ENCODE measurements at places on chromosomes 13 and 19. TPM values are rescaled to one million over a fixed set of nuclear protein-coding genes. Genes with fewer than 3 reads are reported as not detected.

ANKRD10 gene
- total RNA-seq, result 97.8 TPM

DNA sequence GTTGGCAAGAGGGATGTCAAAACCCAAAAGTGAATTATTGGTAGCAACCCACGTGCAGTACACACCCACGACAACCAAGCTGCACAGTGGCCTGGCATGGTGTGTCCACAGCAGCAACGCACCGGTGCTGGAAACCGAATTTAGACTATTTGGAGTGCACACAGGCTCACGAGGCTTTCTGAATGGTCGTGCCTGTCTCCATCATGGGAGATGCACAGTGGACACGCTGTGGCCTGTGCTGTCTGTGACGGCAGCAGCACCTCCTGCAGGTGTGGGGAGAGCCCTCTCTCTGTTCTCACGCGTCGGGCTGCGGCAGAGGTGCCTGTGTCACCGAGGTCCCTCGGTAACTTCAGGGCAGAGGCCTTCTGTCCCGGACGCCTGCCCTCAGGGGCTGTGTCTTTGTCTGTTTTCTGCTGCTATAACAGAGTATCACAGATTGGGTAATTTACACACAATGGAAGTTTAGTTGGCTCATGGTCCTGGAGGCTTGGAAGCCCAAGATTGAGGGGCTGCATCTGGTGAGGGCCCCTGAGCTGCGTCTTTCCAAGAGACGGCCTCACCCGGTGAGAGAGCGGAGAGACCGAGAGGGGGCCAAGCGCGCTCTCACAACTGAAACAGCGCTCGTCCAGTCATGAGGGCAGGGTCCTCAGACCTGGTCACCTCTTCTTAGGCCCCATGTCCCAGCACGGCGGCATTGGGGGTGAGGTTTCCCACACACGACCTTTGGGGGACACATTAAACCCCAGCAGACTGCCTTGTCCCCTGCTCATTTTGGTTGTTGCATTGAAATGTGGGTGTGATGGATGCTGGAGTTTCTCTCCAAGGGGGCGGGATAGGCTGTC lies 9.1 kb upstream of the MCF2L start:
- no peaks in the 10 kb centered on the region for H3K4me1 ChIP-seq
- no peak overlapping the region for H3K4me3 ChIP-seq
- no peaks in the 10 kb centered on the region for H3K27me3 ChIP-seq
- DNase-seq, result no peak
- H3K27ac ChIP-seq, result no peak overlapping the region
- no peaks in the 10 kb centered on the region for H3K36me3 ChIP-seq

GRCh38 chr19:1769645-1769985 lies 16.3 kb downstream of the ONECUT3 start:
- no peaks in the 10 kb centered on the region for H3K4me1 ChIP-seq
- H3K27me3 ChIP-seq, result peaks cover 66% of the 10 kb centered on the region
- DNase-seq, result no peak

DNA sequence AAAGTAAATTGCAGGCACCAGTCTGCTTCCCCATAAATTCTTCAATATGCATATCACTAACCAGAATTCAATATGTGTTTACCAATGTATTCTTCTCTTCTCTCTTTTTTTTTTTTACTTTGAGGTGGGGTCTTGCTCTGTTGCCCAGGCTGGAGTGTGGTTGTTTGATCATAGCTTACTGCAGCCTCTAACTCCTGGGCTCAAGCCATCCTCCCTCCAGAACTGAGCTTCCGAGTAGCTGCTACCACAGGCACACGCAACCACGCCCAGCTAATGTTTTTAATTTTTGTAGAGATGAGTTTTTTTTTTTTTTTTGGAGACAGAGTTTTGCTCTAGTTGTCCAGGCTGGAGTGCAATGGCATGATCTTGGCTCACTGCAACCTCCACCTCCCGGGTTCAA lies 16.8 kb downstream of the LTBP4 start:
- peaks cover 32% of the 10 kb centered on the region for H3K36me3 ChIP-seq
- no peak for DNase-seq
- peaks cover 31% of the 10 kb centered on the region for H3K4me1 ChIP-seq
- H3K27ac ChIP-seq, result peak overlapping the region; percentile 15
- H3K27me3 ChIP-seq, result no peaks in the 10 kb centered on the region
- H3K4me3 ChIP-seq, result no peak overlapping the region

DNA sequence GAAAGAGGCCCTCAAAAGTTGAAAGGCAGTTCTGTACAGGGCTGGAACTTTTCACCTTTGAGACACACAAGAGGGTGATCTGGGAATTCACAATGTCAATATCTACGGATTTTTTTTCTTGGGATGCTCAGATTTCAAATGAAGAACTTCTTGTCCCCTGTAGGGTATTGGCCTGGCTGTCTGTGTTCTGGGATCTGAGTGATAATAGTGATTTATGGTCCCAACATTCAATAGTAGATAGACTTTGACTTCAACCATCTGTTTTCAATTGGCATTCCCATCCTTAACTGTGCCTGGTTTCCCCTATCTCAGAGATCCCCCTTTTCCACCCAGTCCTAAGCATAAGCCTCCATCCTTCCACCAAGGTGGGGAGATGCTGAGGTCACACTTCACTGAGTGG lies 274.1 kb downstream of the COG6 start:
- H3K4me3 ChIP-seq, result no peak overlapping the region
- H3K27ac ChIP-seq, result no peak overlapping the region
- peaks cover 13% of the 10 kb centered on the region for H3K4me1 ChIP-seq
- H3K27me3 ChIP-seq, result no peaks in the 10 kb centered on the region
- H3K36me3 ChIP-seq, result peaks cover 4% of the 10 kb centered on the region

SERPINE3 gene
- total RNA-seq, result not detected

GRCh38 chr13:73303851-73304250 lies 245.0 kb downstream of the KLF5 start:
- peak; percentile 75 for DNase-seq
- no peaks in the 10 kb centered on the region for H3K36me3 ChIP-seq
- peaks cover 13% of the 10 kb centered on the region for H3K4me1 ChIP-seq
- H3K27ac ChIP-seq, result no peak overlapping the region
- peaks cover 2% of the 10 kb centered on the region for H3K27me3 ChIP-seq

- no peak overlapping the region for H3K4me3 ChIP-seq
- no peak overlapping the region for H3K27ac ChIP-seq
- H3K27me3 ChIP-seq, result no peaks in the 10 kb centered on the region
- H3K4me1 ChIP-seq, result no peaks in the 10 kb centered on the region
- DNase-seq, result no peak
These were observed 106.2 kb downstream of the SLITRK5 start for GRCh38 chr13:87777387-87777786.

PROZ gene
- total RNA-seq, result not detected

DNA sequence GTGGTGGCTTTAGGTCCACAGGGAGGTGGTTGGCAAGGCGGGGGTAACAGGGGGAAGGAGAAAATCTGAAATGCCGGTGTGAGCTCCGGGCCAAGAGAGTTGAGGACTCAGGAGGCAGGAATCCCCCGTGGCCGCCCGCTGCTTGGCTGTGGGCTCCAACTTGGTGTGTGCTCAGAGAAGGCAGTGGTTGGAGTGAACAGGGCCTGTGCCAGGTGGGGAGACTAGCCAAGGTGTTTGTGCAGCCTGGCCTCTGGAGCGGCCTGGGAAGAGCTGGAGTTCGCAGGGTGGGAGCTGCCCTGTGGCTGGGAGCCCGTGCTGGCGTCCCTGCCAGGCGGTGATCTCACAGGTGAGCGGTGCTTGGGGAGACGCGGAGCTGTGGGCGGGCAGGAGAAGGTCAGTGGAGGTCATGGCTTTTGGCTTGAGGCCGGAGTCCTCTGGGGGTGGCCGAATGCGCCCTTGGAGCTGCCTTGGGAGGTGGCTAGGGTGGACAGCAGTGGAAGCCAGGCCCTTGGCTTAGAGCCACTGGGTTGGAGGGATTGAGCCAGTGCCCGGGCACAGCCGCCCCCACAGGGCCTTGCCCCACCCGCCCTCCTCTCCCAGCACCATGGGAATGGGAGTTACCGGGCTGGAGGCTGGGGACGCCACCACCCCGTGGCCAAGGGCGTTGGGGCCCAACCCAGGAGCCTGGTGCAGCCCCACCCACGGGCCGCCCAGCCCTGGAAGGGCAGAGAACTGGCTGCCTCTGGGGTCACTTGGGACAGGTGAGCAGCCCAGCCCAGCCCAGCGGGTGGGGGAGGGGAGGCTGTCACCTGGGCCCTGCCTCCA lies 7.1 kb upstream of the CIRBP start:
- peak; percentile 45 for DNase-seq
- H3K36me3 ChIP-seq, result peaks cover 16% of the 10 kb centered on the region
- peak overlapping the region; percentile 94 for H3K4me3 ChIP-seq
- H3K27ac ChIP-seq, result peak overlapping the region; percentile 96

GRCh38 chr13:33318744-33319143 lies 33.2 kb upstream of the STARD13 start:
- no peak for DNase-seq
- no peak overlapping the region for H3K4me3 ChIP-seq
- H3K27ac ChIP-seq, result no peak overlapping the region
- no peaks in the 10 kb centered on the region for H3K4me1 ChIP-seq

DNA sequence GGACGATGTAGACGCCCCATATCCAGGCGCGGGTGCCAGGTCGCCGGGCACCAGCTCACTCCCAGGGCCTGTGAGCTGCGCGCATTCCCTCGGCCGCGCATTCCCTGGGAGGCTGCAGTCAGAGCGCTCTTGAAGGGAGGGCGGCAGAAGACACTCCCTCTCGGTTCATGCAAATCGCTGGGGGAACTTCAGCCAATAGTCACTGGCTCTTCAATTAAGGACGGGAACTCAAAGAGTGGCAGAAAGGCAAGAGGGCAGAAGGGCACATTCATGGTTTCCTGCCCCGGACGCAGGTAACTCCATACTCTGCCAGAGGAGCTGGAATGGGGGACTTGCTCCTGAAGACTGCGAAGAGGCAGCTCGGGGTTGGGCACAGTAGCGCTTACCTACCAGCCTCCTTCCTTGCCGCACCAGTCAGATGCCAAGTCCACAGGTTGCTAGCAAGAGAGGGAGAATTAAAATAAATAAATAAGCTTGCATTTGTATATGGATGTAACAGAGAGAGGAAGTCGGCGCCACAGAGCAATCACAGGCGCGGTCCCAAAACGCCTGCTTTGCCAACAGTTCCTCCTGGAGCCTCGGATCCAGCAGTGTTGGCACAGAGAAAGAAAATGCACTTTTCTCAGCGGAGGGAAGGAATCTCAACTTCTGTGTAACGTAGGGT lies 459 bp downstream of the PCDH20 start:
- no peaks in the 10 kb centered on the region for H3K36me3 ChIP-seq
- DNase-seq, result no peak
- no peak overlapping the region for H3K4me3 ChIP-seq
- no peak overlapping the region for H3K27ac ChIP-seq
- no peaks in the 10 kb centered on the region for H3K4me1 ChIP-seq
- H3K27me3 ChIP-seq, result peaks cover 19% of the 10 kb centered on the region
